CD4-positive, alpha-beta T cell (primary cell): ENCODE measurements at places on chromosomes 2 and 18. TPM values are rescaled to one million over a fixed set of nuclear protein-coding genes. Genes with fewer than 3 reads are reported as not detected.

Gene FARSB
- 7.8 TPM for total RNA-seq

Gene SLC9A2
- not detected for total RNA-seq

DNA sequence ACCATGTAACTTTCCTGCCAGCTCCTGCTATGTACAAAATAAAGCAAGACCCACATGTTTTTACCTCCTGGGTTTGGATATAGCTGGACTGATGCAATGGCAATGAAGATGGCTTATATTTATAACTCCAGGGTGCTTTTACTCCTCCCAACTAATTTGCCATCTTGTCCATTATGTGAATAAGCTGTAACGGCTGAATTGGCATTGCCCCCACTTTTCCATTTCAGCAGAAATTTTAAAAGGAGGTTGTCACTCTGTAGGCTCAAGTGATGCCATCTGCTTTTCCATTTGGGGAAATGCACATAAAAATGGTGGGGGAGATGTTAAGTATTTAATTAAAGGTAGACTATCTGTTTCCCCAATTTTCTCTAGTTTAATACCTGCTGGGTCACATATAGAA is 345.5 kb downstream of the ERBB4 start:
- no peak for DNase-seq

DNA sequence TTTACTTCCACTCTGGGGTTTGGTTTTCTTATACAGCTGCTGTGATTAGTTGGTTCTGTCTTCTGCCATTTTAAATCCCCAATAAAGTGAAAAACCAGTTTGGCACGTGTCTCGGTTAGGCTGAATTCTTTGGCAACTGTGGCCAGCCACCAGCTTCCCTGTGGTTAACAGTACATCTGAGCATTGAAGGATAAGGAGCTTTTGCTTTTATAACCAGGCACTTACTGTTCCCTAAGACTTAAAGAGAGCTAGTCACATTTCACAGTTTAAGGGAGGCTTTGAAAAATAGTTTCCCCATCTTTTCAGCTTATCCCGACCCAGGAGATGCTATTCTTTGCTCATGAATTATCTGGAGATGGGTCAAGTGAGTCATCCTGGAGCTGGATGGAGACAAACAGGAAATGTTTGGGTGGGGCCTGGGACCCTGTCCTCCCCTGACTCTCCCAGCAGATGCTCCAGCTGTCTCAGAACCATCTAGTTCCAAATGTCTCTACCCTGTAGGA is 57.3 kb upstream of the EML6 start:
- DNase-seq: no peak

- DNase-seq: no peak
These were observed 22.1 kb upstream of the ASB1 start for GRCh38 chr2:238404406-238405216.

Gene PLCL1
- 28.3 TPM for total RNA-seq

- no peak for DNase-seq
These were observed 543.8 kb downstream of the ERBB4 start for GRCh38 chr2:211994806-211995205.

DNA sequence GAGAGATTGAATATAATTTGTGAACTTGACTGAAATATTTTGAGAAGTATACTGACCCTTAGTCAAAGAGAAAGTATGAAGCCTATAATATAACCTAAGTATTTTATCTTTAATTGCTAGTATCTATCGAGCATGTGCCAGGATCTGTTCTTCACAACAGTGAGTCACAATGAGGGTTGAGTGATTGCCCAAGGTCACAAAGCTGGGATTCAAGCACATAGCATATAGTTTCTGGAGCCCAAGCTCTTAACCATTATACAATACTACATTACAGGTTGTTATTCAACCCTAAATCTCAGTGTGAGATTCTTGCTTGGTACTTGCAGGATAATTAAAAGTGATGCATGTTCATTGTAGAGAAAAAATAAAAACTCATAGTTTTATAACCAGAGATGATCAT is 97.2 kb downstream of the RAB3GAP1 start:
- DNase-seq: no peak

Gene CROCC2
- total RNA-seq: not detected

DNA sequence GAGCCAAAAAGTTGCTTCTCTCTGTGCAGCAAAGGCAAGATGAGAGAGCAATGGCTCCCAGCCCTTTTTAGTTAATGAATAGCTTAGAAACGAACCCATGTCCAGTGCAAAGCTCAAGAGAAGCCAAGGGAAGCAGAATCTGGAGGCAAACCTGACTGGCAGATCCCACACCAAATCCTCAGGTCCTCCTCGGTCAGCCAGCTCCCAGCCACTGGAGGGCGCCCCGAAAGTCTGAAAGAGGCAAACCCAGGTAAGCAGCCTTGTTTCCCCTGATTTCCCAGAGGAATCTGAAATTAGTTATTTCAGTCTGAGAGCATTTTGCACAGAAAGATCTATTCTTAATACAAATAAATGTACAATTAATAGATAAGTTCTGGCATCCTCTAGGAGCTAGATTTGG is 71.3 kb upstream of the PID1 start:
- peak; percentile 9 for DNase-seq

DNA sequence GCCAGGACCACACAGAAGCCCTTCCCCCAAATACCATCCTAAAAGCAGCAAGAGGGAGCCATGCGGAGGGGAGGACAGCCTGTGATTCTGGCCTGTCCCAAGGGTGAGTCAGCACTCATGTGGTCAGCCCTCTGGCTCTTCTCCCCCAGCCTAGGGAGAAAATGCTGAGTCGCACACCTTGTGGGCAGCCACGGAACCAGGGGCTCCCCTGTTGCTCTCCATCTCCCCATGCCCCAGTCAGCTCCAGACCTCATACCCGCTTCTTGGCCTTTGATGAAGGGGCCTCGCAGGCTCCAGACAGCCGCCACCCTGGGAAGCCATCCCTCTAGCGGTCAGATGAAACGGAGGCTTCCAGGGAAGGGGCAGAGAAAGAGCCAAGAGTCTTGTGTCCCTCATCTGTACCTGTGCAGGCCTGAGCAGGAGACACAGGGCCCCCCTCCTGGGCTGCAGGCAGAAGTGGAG is 181.3 kb upstream of the SIX2 start:
- no peak for DNase-seq

DNA sequence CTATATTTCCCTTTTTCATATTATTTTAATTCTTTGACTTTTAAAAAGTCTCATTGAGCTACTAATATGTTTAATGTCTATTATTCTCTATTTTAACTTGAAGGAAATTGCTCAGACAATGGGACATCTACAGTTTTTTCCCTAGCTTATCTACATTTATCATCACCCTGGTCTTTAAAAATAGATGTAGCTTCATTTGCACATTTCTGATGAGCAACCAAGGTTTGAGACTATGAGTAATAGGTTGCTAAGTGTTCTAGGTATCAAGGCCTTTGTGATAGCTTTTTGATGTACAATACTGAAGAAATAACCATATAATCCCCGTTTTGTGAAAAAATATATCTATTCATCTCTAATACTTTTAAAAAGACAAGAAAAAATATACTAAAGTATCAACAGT is 47.0 kb downstream of the STAT4 start:
- no peak for DNase-seq

GRCh38 chr2:191166756-191167445 is 16.1 kb upstream of the STAT4 start:
- no peak for DNase-seq

GRCh38 chr2:121858847-121859246 is 103.4 kb downstream of the TSN start:
- DNase-seq: no peak

Gene CYS1
- total RNA-seq: not detected

Gene DSG3
- not detected for total RNA-seq

GRCh38 chr2:230877116-230877758 is 12.5 kb downstream of the ITM2C start:
- no peak for DNase-seq

DNA sequence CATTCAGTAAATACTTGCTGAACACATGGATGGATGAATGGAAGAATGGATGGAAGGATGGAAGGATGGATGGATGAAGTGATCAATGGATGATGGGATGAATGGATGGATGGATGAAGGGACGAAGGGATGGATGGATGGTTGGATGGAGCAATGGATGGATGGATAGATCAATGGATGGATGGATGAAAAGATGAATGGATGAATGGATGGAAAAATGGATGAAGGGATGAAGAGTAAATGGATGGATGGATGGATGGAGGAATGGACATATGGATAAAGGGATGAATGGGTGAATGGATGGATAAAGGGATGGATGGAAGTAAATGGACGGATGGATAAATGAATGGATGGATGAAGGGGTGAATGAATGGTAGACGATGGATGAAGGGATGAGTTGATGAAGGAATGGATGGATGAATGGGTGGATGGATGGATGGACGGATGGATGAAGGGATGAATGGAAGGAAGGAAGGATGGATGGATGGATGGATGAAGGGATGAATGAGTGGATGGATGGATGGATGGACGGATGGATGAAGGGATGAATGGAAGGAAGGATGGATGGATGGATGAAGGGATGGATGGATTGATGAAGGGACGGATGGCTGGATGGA is 13.9 kb upstream of the ID2 start:
- DNase-seq: no peak

Gene CAVIN2
- 0.16 TPM for total RNA-seq

GRCh38 chr2:59655809-59656208 is 897.6 kb downstream of the BCL11A start:
- no peak for DNase-seq

Gene PXDN
- total RNA-seq: 0.84 TPM
